Activated CD8-positive, alpha-beta T cell treated with anti-CD3 and anti-CD28 coated beads, Interleukin-2, amount 10 ng/mL, durations not matched to agents 7 days and 5 days (primary cell): ENCODE measurements at places on chromosomes 13 and 19. TPM values are rescaled to one million over a fixed set of nuclear protein-coding genes. Genes with fewer than 3 reads are reported as not detected.

The RDH8 gene
- total RNA-seq: not detected

The NLRP4 gene
- total RNA-seq: not detected

The SLC8A2 gene
- total RNA-seq: 0.44 TPM

DNA sequence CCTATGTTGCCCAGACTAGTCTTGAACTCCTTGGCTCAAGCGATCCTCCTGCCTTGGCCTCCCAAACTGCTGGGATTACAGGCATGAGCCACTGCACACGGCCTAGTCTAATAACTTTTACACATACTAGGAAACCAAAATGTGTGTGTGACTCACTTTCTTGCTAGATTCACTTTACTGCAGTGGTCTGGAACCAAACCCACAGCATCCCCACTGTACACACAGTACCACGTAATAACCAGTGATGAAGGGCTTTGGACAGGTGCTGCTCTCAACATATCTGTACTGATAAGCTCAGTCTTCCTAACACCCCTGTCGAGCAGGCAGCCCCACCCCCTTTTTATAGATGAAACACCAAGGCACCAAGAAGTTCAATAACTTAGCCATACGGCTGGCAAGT is 5.1 kb downstream of the DNMT1 start:
- DNase-seq: peak; percentile 48

DNA sequence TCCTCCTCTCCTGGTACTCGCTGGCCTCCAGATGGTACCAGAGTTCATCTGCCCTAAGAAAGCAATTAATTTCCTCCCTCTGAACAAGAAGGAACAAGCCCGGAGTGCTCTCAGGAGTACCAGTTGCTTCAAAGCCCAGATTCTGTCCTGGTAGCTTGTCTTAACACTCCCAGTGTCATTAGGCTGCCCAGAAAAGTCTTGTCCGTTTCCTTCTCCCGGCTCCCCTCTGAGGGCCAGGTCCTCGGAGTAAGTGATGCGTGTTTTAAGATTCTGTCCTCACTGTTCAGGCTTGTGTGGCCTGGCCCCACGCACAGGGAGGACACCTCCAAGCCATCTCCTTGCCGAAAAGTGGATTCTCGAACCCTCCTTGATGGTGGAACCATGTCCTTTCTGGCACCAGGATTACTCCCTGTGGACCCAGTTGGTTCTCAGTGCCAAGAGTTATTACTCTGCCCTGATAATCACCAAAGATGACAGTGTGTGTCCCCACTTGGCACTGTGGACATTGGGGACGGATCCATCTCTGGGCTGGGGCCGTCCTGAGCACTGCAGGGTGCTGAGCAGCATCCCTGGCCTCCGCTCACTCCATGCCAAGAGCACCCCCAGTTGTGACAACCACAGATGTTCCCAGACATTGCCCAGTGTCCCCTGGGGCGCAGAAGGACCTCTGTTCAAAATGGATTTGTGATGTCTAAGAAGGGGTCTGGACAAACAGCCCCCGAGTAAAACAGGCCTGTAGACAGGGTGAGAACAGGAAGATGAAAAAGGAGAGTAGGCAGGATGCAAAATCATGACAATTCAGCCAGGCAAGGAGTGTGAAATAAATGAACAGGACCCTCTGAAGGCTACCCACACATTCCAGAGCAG is 52.4 kb downstream of the RFX2 start:
- DNase-seq: no peak

GRCh38 chr19:35265900-35266519 is 2.8 kb upstream of the USF2 start:
- DNase-seq: no peak

DNA sequence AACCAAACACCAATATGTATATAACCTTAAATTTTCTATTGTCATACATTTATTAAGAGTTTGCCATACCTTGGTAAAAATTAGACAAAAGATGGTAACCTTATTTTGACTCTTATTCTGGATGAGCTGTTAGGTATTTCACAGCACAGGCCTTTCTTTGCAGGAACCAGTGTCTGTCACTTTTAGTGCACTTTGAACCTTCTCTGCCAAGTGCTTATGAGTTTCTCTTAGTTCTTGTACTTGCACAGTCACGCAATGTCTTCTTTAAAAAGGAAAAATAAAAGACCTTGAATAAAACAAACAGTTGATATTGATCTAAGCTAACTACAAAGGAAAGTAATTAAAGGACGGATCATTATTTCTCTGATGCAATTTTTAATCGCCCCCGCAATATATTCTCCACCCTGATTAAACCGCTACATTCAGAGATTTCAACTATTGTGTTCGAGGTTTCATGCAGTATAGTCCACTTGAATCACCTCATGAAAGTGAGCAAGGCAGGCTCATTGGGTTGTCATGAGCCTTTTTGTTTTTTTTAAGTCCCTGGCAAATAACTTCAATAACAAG is 534.5 kb downstream of the KLF5 start:
- no peak for DNase-seq

GRCh38 chr13:97234742-97235141 is 12.6 kb downstream of the MBNL2 start:
- DNase-seq: no peak

DNA sequence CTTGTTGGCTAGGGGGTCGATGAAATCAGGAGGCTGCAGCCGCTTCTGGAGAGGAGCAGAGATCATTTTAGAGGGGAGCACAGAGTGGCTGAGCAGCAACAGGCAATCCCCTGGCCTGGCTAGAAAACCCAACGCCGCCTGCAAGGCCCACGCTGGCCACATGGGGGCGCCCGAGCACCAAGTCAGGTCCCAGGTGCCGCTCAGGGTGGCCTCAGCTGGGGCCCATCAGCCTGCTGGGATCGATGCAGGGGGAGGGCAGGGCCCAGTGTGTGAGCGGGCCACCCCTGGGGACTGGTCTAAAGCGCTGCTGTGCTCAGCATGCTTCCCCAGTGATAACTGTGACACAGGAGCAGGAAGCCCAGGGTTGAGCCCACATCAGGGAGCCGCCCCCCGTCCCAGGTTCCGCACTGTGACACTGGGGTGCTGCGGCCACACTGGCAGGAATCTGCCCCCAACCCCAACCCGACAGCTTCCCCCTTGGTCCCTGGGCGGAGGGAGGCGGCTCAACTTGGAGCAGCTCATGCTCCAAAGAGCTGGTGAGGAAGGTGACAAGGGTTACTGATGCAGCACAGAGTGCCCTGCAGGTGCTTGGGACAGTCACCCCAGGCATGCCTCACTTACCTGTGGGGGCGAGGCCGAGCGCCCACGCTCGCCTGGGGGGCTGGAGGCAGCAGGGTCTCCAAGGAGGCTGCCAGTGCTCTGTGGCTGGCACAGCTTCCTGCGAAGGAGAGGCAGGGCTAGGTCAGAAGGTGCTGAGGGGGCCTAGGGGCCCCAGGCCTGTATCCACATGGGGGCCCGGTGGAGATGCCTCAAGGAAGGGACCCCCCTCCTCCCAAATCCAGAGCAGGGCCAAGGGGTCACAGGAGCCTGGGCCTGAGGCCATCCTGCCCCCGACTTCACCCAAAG is 13.3 kb upstream of the ISYNA1 start:
- peak; percentile 92 for DNase-seq
